HEK293T (cell line): ENCODE measurements at places on chromosomes 1 and 21.

DNA sequence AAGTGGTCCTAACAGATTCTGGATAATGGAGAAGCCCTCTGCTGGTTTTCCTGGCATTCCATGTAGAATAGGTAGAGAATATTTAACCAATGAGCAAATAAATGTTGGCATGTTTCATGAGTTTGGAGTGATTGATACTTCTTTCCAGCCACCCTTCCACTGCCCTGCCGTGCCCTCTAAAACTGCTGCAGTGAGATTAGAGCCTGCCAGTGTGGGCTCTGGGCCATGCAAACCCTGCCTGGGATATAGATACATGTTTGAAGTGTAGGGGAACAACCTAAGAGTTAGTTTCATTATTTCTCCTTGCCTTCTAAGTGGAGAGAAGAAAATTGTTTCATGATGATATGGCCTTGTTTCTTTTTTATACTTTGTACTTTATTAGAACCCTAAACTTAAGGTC lies 10.4 kb downstream of the UBE2Q1 start:
- no peak for DNase-seq

DNA sequence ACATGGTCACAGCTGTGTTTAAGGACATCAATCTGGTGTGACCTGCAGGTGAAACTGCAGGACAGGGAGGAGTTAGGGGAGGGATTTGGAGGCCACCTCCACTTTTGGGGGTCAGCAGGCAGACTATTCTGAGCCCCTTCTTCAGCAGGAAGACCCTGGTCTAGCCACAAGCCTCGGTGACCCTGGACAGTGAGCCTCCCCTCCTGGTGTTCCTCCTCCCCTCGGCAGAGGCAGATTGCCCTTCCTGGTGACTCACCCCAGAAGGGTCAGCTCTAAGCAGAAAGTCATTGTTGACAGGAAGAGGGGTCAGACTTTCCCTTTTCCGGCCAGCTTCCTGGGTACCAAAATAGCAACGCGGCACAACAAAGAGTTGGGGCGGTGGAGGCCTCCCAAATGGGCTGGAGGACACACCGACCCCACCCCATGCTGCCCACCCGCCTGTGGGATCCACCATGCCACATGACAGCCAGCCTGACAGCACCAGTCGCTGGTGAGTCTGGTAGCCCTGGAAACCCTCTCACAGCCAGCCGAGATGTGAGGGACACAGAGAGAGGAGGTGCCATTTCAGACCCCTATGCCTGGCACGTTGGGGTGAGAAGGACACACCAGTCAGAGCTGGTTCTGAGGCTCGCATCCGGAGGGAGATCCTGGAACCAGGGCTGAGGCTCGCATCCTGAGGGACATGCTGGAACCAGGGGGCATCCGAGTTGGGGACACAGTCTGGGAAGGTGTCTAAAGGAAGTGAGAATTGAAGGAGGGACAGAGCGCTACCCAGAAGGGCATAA lies 14.7 kb upstream of the CSF1 start:
- DNase-seq: no peak

GRCh38 chr1:119873135-119874015 lies 22.9 kb downstream of the ADAM30 start:
- DNase-seq: no peak

DNA sequence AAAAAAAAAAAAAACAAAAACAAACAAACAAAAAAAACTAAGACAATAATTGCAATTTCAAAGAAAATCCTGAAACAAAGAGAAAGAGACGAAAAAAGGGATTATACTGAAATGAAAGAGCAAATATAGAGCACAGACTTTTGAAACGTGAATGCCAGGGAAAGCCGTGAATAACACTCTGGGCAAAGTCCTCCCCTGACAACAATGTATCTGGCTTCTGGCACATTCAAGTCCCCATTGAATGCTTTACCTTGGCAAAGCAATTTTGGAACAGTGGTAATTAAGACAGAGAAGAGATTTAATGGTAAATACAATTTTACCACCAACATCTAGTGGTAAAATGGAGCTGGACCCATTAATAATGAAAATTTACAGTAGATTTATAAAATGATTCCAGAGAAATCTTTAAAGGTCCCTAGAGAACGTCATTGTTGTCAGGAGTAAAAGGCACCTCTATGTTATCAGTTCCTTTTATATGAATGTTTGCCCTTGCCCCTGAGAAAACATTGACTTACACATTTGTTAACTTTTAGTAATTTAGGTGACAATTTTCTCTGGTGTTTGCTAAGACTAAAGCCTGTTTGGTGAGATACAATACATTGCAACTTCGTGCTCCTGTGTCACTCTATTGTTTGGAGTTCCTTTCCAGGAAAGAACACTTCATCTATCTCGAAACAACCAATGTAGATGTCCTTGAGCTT lies 89.7 kb downstream of the GREM2 start:
- no peak for DNase-seq

DNA sequence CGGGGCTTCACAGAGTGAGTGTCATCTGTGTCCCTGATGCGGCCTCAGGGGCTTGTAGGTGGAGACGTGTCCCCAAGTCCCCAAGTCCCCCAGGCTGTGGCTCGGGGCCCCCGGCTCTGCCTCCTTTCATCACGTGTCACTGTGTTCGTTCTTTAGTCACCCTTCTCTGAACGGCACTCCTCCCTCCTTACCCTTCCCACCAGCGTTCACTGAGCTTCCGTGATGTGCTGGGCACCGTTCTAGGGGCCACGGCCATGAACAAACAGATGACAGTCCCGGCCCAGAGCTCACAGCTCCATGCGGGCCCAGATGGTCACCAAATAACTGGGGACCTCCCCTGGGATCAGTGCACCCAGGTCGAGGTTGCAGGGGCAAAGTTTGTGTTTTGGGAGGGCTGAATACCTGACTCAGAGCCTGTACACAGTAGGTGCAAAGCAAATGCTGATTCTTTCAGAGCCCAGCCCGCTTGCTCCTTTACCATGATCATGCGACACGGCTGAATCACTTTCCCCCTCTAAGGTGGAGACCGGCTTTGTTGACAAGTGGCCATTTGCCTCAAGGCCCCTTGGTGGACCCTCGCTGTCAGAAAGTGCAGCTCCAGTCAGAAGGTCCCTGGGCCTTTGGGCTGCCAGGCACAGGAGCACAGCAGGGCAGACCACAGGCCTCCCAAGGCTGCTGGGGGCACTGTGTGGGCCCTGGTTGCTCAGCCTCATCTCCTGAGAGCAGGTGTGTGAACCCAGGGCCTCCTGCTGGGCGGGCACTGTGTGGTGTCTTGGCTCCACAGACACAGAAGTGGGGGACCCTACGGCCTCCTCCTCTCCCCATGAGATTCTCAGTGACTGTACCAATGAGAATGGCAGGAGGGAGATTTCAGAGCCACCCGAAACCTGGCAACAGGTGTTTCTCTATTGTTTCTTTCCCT lies 592.5 kb downstream of the PTPRU start:
- no peak for DNase-seq
